NCI-H1930 (cell line): ENCODE measurements at places on chromosomes 12 and 14.

DNA sequence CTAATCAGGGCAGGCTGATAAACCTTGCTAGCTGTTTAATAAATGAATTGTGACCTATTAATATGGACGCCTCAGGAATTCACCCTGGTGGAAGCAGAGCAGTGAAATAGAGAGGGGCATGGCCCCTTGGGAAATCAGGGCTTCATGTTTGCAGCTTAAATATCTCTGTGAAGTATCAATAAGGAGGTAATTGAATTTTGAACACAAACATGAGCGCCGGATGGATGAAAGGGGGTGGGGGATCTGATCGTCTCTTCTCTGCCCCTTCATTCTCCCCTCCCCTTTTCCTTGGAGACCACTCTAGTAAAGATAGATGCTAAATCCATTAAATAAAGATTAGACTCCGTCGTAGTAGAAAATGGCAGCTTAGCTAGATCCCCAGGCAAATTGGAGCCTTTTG lies 70.5 kb downstream of the LIN52 start:
- no peak for DNase-seq

DNA sequence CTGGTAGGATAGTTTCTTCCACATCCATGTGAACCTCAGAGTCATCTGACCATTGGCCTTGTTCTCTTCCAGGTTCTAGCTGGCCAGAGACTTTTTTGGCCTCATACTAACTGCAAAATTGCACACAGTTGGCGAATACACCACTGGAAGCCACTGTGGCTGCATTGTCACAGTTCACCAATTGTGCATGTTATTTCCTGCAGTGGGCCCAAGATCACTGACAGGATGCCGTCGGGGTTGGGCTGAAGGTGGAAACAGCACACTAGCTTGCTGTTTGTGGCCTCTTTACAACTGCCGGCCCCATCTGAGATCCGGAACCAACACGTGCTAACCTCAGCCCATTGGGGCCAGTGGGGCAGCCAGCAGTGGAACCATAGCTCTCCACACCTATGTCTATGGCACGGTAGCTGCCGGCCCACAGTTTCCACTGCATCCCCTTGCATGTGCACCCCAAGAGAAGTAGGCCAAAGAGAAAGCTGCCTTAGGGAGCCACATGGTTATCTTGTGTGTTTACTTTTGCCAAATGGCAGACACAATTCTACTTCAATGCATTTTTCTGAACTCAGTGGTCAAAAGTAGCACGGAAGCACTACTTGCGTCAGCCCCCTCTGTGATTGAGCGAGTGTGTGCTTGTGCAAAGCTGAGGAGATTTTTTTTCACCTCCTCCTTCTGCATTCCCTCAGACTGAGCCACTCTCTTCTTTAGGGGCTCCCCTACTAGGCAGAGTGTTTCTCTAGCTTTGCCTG lies 464.0 kb downstream of the RAD51B start:
- DNase-seq, result no peak

GRCh38 chr12:50914872-50915484 lies 37.4 kb upstream of the HIGD1C start:
- DNase-seq, result no peak

- no peak for DNase-seq
Measured at GRCh38 chr12:6376079-6376869, 911 bp upstream of the SCNN1A start.

GRCh38 chr12:65799331-65799730 lies 25.0 kb upstream of the HMGA2 start:
- DNase-seq, result no peak

- no peak for DNase-seq
Measured at GRCh38 chr14:78690836-78691235, 520.7 kb downstream of the NRXN3 start.

- DNase-seq, result no peak
Measured at GRCh38 chr14:72847721-72848120, 46.2 kb downstream of the DPF3 start.
